ENCODE measurements at places on chromosomes 3 and 15.

- peak; percentile 24 for DNase-seq
Measured at GRCh38 chr3:48157950-48158376, 30.3 kb downstream of the CDC25A start.

DNA sequence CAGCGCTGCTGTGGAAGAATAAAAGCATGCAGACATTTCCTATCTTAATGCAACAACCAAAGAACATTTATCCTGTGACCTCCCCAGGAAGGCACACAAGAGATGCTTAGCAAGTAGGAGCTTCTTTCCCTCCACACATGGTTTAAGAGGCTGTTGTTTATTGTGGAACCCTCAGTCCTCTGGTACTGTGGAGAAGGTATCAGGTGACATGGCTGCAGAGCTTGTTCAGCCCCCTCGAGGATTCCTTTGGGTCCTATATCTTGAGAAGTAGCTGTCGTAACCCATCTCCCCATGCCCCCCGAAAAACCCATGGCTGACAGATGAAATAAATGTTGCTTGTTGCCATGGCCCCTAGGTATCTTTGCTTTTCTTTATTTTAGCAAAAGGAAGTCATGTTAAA, 20.3 kb upstream of the ETV5 start:
- DNase-seq, result no peak

DNA sequence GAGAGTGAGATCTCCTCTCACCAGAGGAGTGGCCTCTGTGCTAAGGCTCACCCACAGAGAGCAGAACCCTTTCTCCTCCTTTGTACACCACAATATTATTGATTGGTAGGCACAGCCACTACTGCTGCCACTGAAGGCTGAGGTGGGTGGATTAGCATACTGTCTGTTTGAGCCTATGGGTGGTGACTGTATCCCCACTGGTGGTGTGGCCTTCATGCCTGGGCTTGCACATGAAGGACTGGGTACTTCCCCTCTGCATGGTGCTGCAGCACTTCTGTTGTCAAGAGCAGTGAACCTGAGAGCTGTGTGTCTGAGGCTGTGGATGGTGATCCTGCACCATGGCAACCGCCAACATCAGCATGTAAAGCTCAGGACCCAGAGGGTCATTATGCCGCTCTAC, 35.7 kb upstream of the NECTIN3 start:
- no peak for DNase-seq

DNA sequence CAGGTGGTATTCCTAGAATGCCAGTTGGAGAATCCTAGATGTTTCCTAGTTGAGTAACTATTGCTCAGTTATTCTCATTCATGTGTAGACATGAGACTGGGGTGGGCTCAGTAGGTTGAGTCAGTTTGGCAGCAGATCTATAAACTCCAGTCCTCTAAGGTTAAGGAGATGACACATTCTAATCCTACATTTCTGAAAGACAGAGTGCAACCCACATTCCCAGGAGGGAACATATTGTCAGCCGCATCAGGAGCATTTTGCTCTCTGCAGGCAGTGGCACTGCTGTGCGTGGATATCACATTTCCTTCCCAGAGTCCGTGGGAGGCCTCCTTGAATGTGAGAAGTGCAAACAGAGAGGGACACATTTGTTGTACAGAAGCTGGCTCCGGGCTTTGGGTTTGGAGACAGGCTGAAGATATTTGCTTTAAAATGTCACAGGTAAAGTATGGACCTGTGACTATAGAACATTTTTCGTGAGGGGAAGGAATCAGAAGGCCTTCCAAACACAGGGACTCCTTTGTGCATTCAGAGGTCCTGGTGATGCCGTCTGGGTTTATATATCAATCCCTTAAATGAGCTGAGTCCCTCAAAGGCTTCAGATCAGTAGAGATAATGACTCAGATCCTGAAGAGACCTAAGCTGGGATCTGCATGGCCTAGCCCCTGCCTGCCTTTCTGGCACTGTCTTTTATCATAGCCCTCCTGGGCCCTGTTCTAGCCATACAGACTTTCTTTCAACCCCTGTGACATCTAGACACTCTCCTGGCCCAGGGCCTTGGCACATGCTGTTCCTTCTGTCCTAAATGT, 156.5 kb downstream of the CADPS start:
- DNase-seq, result no peak

DNA sequence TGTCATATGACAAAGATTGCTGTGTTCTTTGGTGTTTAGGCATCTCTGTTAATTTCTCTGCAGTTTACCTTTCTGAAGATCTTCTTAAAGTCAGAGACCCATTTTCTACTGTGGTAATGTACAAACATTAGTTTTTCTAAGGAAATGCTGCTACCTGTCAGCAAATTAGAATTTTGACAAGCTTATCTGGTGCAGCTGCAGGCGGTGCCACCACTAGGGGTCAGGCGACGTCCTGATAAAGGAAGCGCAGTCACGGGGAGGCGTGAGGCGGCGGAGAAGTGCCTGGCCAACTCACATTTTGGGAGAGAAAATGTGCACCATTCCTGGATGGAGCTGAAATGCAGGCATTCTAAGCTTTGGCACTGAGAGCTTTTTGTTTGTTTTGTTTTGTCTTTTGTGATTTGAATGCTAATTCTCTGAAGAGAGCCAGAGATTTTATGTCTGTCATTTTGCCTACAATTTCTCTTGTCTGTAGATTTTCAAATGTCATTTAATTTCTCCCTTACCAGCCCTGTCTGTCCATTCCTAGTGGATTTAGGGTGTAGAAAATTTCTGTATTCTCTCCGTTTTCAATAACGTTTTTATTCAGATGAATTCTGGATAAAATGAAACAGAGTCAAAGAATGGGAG, 24.9 kb upstream of the SIAH2 start:
- peak; percentile 18 for DNase-seq

Data from skeletal muscle cell (primary cell).